Renal cortex interstitium (tissue), 15 donors: ENCODE measurements at places on chromosomes 3 and 15. TPM values are rescaled to one million over a fixed set of nuclear protein-coding genes. Genes with fewer than 3 reads are reported as not detected.

GRCh38 chr3:49519296-49519695, 35.0 kb upstream of the BSN start:
- no peak for DNase-seq

SLC30A4 gene
- polyA plus RNA-seq: 8.7 TPM

ROBO1 gene
- 124 TPM for polyA plus RNA-seq

- no peak for DNase-seq
Observed at GRCh38 chr15:65172531-65172930, 12.6 kb downstream of the CLPX start.

DNA sequence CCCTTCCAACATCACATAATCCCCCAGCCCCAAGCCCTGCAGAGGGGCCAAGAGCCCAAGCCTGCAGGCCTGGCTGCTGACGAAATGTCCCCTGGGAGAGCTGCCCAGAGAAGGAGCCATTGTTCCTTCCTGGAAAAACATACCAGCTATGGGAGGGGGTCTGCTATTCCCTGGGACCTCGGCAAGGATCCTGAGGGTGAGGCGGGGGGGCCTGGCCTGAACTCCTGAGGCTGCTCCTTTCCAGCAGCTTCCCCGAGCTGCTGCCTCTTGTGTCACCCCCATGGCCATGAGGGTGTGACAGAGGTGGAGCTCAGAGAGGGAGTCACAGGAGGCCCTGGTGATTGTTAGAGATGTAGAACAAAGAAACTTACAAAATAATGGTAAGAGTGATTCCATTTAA, 12.9 kb downstream of the LOXL1 start:
- DNase-seq: no peak

COL6A5 gene
- polyA plus RNA-seq: 0.04 TPM

GRCh38 chr3:46325645-46326300, 28.1 kb upstream of the CCR2 start:
- no peak for DNase-seq

DNA sequence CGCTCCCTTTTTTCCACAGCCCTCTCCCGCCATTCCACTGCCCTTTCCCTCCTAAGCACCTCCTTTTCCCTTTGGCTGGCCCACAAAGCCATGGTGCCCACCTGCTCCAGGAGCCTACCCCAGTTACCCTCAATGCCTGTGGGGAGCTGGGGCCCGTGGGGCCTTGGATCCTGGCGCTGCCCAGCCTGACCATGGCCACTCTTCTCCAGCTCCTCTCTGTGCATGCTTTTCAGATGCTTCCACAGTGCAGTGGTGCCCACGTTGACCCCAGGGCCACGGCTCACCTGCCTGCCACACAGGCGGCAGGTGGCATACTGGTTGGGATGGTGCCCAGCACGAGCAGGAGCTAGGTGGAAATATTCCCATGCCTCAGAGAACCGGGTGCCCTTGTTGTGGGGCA, 1.5 kb downstream of the ZBED2 start:
- DNase-seq: no peak

GRCh38 chr3:86029590-86029989, 961.4 kb downstream of the VGLL3 start:
- no peak for DNase-seq

CHRNA3 gene
- 0.98 TPM for polyA plus RNA-seq

SLC22A14 gene
- 0.66 TPM for polyA plus RNA-seq

CFAP20DC gene
- polyA plus RNA-seq: 5.2 TPM

RPL4 gene
- 3,692 TPM for polyA plus RNA-seq

GOLGA8M gene
- polyA plus RNA-seq: 1.8 TPM

GRCh38 chr15:41827880-41828806, at the start of gene JMJD7:
Gene JMJD7 (plus strand): TSS chr15:41828092. CDS start chr15:41828125, 33 bp downstream.
- peak; percentile 70 for DNase-seq

LARP6 gene
- 16.0 TPM for polyA plus RNA-seq

GRCh38 chr15:88467073-88467934, at the start of the genes MRPL46 and MRPS11:
Gene MRPL46 (minus strand): TSS chr15:88467388. CDS start chr15:88467377, 11 bp downstream.
Gene MRPS11 (plus strand): TSS chr15:88467708. CDS start chr15:88467718, 10 bp downstream.
- peak; percentile 86 for DNase-seq

GRCh38 chr15:90471126-90471525, 58.6 kb upstream of the CRTC3 start:
- DNase-seq: no peak

DNA sequence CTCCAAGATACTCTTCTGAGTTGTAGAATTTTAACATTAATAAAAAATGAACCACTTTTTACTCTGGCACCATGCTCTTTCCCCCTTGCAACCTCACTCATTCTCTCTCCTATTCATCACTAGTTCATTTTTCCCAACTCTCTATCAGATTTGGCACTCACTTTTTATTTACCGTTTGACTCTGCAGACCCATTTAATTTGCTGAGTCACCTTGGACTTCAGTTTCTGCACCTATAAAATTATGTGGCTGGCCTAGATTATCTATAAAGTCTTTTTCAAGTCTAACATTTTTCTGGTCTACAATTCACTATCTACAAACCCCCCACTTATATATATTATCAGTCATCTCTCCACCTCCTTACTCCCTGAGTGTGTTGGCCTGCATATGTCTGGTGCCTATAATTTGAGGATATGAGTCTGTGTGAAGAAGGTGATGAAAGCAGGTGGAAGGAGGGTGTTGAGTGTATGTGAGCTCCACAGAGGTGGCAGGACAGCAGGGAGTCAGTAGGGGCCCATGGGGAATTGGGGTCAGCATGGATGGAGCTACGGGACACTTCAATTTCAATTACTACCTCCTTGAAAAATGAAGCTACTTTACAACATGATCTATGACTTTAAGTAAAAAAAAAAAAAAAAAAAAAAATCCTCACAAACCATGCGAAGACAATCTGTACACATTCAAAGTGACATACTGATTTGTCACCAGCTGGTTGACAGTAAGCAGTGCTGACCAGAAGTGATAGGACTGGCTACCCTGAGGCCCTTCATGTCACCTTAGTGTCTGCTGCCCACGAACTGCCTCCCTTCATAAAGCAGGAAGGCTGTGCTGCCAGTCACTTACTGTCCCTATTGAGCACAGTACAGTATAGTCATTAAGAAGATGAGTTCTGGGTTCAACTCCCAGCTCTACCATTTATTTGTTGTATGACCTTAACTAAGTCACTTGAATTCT, 334.2 kb upstream of the IL12A start:
- DNase-seq: no peak

DNA sequence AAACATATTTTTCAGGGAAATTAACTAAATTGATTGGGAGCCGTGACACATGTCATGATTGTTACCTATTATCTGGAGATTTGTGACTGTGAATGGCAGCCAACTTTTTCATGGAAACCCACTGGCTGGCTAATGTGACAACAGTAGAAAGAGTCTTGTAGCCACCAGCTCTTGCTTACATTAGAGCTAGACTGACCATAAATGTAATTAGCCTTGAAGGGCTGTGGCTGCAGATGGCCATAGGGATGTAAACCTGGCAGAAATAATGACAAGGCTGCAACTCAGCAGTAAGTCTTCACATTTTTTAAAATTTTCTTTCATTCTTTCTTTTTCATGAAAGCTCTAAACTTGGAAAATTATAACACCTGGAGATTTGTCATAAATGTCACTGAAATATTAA, 168.2 kb upstream of the ROBO2 start:
- no peak for DNase-seq

GRCh38 chr3:45092132-45093031, 53.8 kb downstream of the CDCP1 start:
- no peak for DNase-seq

DNA sequence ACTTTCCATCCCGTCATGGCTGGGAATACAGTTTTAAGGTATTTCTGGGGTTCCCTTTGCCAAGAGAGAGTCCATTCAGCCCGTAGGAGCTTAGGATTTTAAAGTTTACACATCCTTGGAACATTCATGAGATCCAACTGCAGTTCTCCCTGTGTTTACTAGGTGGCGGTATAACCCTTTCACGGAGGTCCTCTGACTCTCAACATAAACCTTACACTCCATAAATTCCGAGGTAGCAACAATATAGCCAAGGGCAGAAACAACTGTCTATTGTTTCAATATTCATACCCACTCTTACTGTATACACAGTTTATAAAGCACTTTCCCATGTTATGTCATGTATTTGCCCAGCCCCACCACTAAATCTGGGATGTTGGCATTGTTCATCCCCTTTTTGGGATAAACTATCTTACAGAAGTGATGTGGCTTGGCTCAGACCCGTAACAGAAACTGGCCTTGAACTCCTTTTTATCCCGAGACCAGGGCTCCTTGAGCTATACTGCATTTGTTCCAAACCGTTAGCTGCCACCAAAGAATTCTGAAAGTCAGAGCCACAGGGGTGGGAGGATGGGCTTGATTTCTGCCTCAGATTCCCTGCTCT, 69.2 kb upstream of the COL6A5 start:
- peak; percentile 46 for DNase-seq

DNA sequence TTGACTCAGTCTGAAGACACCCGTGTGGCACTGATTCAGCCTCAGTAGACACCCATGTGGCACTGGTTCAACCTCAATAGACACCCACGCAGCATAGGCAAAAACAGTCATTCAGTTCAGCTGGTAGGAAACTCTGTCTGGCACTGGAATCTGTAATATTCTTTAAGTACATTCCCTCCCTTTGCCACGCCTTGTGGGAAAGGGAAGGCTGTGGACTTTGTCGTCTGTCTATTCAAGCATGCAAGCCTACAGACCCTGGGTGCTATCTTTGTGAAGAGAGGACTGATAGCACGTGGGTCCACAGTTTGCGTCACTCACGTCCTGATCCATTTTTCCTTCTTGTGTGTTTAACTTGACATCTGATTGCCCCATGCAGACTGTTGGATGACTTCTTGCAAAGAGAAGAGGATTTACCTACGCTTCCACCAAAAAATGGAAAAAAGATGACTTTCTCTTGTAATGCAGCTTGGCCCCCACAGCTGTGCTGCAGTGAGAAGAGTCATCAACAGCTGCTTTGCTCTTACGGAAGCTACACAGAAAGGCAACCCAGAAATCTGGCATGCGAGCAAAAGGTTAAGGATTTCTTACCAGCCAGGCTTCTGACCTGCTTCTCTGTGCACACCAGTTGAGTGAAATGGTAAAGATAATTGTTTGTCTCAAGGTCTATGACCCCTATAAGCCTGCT, 278.1 kb downstream of the ULK4 start:
- DNase-seq: no peak

GRCh38 chr15:81394603-81395002, 20.6 kb upstream of the TMC3 start:
- DNase-seq: no peak

MASP1 gene
- 10.4 TPM for polyA plus RNA-seq

DNA sequence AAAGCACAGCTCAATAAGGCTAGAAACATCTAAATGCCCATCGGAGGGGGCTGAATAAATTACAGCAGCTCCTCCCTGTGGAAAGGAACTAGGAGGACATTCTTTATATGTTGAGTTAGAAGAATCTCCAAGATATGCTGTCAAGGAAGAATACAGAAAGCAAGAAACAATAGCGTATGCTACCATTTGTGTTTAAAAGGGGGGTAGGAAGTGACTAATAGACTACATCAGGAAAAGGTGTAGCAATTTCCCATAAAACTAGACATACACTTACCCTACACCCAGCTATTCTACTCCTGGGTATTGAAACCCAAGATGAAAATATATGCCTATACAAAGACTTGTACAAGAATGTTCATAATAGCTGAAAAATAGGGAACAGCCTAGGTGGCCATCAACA, 21.6 kb downstream of the SEC61A1 start:
- no peak for DNase-seq

CTXN2 gene
- polyA plus RNA-seq: not detected

STRIT1 gene
- polyA plus RNA-seq: 0.81 TPM

NR1I2 gene
- polyA plus RNA-seq: 0.84 TPM

- DNase-seq: no peak
Observed at GRCh38 chr3:122562923-122563716, 980 bp downstream of the PARP9 start.

DNA sequence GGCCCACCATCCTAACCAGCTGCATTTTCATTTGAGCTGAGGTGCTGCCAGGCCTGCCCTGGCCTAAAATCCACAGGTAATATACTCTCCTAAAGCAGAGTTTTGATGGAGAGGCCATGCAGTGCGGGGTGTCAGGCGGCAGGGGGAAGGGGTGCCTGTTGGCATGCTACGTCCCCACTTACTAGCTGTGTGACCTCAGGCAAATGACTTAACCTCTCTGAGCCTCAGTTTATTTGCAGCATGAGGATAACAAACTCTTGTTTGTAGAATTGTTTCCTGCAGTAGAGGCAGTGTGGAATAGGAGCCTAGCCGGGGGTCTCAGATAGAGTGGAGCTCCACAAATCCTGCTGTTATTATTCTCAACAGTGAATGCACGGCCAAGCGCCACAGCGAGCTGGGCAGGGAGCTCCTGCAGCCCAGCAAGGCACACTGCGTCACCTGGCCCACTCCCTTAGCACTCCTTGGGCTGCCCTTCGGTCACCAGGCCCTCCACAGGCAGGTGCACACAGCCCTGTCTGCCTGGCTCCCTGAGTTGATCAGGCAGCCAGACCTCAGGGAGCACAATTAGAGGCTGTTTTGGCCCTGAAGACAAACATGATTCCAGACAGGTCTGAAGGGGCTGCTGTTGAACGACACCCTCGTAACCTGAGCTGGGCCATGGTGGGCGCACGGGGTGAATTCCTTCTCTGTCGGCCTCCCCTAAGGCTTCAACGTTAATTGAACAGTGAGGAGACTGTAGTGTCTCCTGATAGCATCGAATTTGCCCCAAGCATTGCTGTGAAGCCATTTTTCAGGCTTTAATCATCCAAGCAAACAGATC, 248.8 kb upstream of the LYSMD4 start:
- no peak for DNase-seq

- DNase-seq: no peak
Observed at GRCh38 chr3:42805141-42805821, 991 bp upstream of the HIGD1A start.

- no peak for DNase-seq
Observed at GRCh38 chr3:149003653-149004305, 12.4 kb downstream of the GYG1 start.

GRCh38 chr3:9399746-9400145, 2.3 kb downstream of the SETD5 start:
- peak; percentile 73 for DNase-seq

TMEM108 gene
- polyA plus RNA-seq: 1.9 TPM

DPP8 gene
- polyA plus RNA-seq: 31.5 TPM

- DNase-seq: no peak
Observed at GRCh38 chr3:121436641-121437040, 109.1 kb downstream of the POLQ start.

CFAP100 gene
- polyA plus RNA-seq: 3.3 TPM

- no peak for DNase-seq
Observed at GRCh38 chr3:50926868-50927267, 252.1 kb downstream of the DOCK3 start.

GRCh38 chr3:63067999-63068645, 192.9 kb upstream of the CADPS start:
- peak; percentile 29 for DNase-seq

PLCL2 gene
- 15.0 TPM for polyA plus RNA-seq

- DNase-seq: no peak
Observed at GRCh38 chr3:172103724-172104123, 64.3 kb downstream of the FNDC3B start.

AGTR1 gene
- 27.4 TPM for polyA plus RNA-seq

GOLGA8J gene
- polyA plus RNA-seq: 0.32 TPM

- DNase-seq: no peak
Observed at GRCh38 chr3:105579439-105579838, 212.7 kb downstream of the ALCAM start.
